CD4-positive, alpha-beta T cell treated with Interferon gamma for 1 hour (primary cell): ENCODE measurements at places on chromosomes 2 and 18.
A peak's percentile ranks its signal among the peaks of the same experiment; 100 is the strongest.

DNA sequence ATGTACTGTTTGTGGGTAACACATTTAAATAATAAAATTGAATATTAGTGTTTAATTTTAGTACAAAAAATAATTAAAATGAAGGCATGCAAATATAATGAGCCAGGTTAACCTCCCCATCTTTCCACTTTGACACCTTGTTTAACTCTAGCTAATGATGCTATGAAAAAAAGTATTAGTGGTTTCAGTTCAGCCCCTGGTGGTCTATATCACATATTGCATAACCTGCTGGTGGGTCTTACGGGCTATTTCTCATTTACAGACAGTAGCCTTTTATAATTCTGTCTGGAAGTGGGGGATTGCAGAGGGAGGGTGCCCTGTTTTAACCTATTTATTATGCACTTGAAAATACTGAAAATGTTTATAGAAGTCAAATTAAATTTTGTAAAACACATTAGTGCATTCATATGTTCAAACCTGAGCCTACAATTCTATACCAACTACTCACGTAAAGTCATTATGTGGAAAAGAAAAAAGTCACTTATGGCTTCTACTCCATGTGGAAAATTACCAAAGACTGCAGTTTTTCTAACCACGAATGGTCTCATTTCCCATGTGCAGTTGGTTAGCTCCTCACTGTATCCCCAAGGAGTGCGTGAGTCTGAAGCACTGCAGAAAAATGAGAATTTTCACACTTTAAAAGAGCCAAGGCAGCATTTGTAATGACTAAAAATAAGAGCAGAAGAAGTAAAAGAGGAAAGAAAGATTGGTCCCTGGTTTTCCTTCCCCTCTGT, 381.0 kb downstream of the MTX2 start:
- no peak for DNase-seq

GRCh38 chr2:44291281-44292248, 16.3 kb downstream of the SLC3A1 start:
- DNase-seq = peak; percentile 4

- no peak for DNase-seq
These were observed 151.3 kb downstream of the NEDD4L start for GRCh38 chr18:58195278-58195765.

DNA sequence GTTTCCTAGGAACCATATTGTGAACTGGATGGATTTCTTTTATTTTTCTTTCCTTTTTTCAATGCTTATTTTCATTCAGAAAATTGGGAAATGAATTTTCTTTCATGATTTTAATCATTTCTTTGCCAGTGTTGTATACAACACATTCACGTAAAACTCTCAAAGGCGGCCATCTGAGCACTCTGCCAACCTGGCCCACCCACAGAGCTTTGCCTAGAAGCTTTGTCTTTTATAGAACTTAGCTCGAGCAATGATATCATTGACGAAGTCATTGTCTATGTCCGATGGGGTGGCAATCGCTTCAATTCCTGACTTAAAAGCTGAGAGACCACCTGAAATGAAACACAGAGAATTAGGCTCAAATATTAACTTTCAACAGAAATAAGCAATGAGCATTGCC, 13.3 kb downstream of the LYG2 start:
- no peak for DNase-seq

GRCh38 chr2:170024721-170025120, 153.2 kb upstream of the MYO3B start:
- DNase-seq = no peak

- DNase-seq = no peak
These were observed 49.9 kb upstream of the CALCRL start for GRCh38 chr2:187497858-187498463.
